T-helper 1 cell (primary cell): ENCODE measurements at places on chromosomes 6 and 20.

- DNase-seq, result no peak
Measured at GRCh38 chr20:20492521-20493332, 124.8 kb downstream of the INSM1 start.

DNA sequence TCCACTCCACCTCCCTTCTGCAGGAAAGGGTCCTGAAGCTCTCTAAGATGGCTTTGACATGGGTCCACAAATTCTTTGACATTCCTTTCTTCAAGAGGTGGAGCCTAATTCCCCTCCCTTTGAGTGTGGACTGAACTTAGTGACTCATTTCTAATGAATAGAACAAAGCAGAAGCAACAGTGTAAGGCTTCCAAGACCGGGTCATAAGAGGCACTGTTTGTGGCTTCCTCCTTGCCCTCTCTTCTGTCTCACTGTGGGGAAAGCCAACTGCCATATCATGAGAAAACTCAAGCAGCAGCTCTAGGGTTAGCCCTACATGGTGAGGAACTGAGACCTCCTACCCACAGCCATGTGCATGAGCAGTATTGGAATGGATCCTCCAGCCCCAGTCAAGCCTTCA is 5.9 kb upstream of the CDK5RAP1 start:
- no peak for DNase-seq

- no peak for DNase-seq
Measured at GRCh38 chr20:36859282-36859555, 16.7 kb upstream of the TLDC2 start.

GRCh38 chr20:25229486-25230165 is 18.3 kb upstream of the PYGB start:
- no peak for DNase-seq

DNA sequence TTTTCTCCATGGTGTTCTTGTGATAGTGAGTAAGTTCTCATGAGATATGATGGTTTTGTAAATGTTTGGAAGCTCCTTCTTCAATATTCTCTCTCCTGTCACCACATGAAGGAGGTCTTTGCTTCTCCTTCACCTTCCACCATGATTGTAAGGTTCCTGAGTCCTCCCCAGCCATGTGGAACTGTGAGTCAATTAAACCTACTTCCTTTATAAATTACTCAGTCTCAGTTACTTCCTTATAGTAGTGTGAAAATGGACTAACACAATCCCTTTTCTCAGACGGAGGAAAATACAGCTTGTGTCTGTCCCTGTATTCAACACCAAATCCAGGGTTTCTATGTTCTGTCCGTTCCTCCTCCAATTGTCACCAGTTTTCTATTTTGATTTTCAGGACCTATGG is 181.0 kb downstream of the ALDH8A1 start:
- DNase-seq, result no peak

- DNase-seq, result no peak
Measured at GRCh38 chr6:152896923-152897322, 85.9 kb downstream of the FBXO5 start.

DNA sequence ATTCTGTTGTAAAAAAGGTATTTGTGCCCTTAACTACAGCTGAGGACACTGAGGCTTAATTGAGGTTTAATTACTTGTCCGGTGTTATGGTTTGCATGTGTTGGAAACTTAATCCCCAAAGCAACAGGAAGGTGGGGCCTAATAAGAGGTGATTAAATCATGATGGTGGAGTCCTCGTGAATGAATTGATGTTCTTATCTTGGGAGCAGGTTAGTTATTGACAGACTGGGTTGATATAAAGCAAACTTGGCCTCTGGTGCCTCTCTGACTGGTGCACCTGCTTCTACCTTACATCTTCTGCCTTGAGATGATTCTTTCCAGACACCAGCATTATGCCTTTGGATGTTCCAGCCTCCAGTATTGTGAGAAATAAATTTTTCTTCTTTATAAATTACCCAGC is 306.5 kb upstream of the HS3ST5 start:
- no peak for DNase-seq

DNA sequence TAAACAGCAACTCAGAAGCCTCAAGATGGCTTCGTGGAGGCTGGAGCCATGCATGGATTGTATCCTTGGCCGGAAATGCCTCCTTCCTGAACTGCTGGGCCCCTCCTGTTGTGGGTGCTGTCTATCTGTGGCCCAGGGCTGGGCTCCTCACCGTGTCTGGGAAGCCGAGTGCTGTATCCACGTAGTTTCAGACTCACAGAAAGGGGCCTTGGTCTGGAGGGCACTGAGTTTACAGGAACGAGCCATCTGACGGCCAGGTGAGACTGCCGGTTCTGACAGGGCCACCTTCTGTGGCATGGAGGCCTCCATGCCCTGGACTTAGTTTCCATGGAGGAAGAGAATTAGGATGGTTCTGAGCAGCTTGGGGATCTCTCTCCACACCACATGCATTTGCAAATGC is 142.2 kb downstream of the ERMARD start:
- DNase-seq, result no peak

- DNase-seq, result no peak
Measured at GRCh38 chr20:15597306-15597705, 975.9 kb downstream of the KIF16B start.

GRCh38 chr20:17557675-17558006 is 12.2 kb upstream of the DSTN start:
- no peak for DNase-seq

DNA sequence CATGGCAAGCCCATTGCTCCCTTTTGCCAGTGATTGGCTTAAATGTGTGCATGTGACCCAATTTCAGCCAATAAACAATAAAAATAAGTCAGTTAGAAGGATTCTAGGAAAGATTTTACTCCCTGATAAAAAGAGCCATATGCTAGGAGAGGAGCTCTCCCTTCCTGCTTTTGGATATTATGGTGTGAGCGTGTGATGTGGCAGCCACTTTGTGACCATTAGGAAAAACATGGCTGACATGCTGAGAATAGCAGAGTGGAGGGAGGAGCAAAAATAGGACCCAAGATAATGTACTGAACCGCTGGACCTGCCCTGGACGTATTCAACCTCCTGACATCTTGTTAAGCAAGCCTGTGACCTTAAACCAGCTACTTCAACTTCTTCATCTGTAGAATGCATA is 160.6 kb upstream of the MLN start:
- no peak for DNase-seq

DNA sequence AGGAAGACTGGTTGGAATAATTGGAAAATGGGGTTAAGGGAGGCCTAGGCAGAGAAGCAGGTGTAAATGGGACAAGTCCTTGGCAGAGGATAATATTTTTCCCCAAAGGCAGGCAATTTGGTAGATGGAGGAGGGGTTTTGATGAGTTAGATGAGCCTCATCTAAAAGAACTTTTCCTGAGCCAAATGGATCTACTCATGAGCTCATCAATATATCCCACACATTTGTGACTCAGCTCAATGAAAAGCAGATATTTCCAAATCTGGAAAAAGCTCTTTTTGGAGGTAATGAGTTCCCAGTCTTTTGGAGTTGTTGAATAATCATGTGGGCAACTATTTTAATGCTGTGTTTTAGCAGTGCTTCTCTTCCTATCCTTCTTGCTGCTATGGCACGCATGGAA is 685.5 kb upstream of the CITED2 start:
- DNase-seq, result no peak

GRCh38 chr20:18624948-18625347 is 37.1 kb downstream of the DTD1 start:
- DNase-seq, result no peak

DNA sequence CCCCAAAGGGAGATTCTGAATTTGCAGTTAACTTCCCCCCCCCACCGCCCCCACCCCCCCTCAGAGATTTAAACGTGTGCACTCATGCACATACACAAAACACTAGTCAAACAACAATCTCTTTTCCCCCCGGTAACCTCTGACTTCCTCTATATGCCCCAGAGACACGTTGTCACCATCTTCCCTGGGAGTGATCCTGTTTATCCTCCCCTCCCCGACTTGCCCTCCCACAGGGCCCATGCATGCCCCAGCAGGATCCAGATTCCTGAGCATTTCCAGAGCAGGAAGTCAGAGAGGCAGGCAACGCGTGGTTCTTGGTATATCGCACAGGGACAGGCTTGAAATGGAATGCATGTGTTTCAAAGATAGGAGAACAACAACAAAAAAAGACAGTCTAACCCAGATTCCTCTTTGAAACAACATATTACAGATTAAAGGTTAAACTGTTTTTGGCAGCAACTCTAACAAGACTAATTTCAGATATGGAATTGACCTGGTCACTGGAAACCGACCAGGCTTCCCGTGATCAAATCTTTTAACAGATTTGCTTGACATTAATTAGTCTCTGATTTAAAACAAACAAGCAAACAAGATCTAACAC is 1.3 kb downstream of the BLCAP start:
- no peak for DNase-seq

DNA sequence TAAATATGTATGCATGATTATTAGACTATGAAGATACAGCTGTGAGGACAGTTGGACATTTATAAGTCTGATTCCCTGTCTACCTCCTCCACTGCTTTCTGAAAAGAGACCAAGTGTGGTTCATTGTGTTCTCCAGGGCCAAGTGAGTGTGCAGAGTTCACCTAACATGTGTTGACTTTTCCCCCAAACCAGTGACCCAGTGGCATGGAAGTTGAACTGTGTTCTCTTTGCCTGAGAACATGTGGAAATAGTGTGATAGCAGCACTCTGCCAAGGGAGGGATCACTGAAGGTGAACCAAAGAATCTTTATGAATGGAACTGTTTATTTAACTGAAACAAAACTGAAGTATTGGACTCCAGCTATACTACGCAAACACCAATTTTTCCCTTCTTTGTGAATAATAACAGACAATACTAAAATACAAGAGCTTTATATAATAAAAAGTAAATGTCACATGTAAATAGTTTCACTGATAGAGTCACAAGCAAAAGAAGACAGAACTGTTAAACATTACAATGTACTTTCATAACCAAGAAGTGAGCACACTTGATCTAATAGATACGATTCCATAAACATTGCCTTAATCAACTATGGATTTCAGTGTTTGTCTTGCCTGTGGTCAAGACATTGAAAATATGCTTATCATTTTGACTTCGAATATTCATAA is 200.3 kb upstream of the FUT9 start:
- DNase-seq, result no peak

- DNase-seq, result no peak
Measured at GRCh38 chr6:79084693-79085092, 6.6 kb upstream of the PHIP start.

- no peak for DNase-seq
Measured at GRCh38 chr6:74606582-74607071, 599.2 kb downstream of the COL12A1 start.

DNA sequence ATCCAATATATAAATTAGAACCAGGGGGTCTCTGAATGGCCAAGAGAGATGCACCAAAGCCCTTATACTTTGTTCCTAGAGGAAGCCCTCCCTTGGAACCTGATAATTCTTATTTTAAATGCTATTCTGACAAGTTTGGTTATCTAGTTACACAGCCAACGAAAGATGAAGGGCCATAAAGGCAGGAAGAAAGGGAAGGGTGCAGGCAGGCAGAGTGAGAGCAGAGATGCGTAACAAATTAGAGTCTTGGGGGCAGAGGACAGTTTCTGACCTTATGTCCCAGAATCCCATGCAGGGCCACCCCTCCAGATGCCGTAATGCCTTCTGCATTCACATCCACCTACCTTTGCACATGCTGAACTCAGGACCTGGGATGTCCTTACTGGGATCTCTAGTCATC is 344.6 kb upstream of the ARID1B start:
- no peak for DNase-seq

DNA sequence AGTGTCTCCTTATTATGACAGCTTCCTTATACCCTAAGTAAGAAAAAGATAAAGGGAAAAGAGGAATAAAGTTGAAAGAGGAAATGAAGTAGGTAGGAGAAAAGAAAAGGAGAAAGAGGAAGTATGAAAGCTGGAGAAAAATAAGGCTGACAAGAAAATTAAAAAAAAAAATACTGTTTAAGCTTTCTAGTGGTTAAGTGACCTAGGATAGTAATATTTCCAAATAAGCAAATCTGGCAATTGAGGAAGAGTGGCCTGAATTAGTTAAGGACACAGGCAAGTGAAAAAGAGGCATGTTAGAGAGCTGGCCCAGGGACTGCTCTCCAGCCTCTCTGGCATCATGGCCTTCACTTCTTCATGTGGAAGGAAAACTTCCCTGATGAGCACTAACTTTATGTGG is 76.5 kb upstream of the ADGRF1 start:
- no peak for DNase-seq

GRCh38 chr6:82525775-82526495 is 162.3 kb downstream of the TPBG start:
- no peak for DNase-seq

DNA sequence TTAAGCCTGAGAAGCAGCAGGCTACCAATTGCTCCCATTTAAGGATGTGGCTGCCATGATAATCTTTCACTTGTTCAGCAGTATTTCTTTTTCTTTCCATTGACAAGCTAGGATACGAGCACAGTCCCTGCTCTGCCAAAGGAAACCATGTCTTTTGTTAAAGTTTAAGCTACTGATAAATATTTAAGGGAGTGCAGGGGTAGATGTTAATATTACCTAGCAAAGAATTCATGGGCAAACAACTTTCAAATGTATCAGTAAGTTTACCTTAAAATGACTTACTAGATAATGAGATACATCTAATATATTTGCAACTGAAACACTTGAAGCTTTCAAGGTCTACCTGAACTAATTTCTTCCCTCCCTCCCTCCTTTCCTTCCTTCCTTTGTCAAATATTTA is 77.3 kb downstream of the OPN5 start:
- DNase-seq, result no peak

- DNase-seq, result no peak
Measured at GRCh38 chr6:74853991-74854390, 351.9 kb downstream of the COL12A1 start.

DNA sequence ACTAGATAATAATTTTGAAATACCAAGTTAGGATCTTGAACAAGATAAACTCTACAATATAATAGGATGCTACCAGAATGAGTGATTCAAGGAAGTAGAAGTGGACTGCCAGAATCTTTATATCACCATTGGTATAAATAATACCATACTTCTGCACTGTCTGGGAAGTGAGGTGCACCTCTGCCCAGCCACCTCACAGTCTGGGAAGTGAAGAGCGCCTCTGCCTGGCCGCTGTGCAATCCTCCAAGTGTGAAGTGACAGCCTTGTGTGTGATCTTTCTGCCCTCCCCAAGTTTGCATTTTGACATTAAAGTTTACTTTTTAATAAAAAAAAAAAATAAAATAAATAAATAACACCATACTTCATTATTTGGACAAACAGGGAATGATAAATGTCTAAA is 18.8 kb downstream of the LATS1 start:
- DNase-seq, result no peak

- no peak for DNase-seq
Measured at GRCh38 chr6:99282479-99283062, 66.9 kb downstream of the FAXC start.

DNA sequence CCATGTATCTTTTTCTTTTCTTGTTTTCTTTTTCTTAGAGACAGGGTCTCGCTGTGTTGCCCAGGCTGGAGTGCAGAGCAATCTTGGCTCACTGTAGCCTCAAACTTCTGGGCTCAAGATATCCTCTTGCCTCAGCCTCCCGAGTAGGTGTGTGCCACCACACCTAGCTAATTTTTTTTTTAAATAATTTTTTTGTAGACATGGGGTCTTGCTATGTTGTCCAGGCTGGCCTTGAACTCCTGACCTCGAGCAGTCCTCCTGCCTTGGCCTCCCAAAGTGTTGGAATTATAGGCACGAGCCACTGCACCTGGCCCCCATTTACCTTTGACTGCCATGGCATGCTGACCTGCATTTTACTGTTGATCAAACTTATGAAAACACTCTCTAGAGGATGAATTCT is 198.6 kb downstream of the SOX4 start:
- no peak for DNase-seq
